Trophoblast cell (in vitro differentiated cells and primary cell): ENCODE measurements at places on chromosomes 11 and 22.

GRCh38 chr11:73469401-73469800, 93.2 kb downstream of the RELT start:
- peak; percentile 3 for DNase-seq

DNA sequence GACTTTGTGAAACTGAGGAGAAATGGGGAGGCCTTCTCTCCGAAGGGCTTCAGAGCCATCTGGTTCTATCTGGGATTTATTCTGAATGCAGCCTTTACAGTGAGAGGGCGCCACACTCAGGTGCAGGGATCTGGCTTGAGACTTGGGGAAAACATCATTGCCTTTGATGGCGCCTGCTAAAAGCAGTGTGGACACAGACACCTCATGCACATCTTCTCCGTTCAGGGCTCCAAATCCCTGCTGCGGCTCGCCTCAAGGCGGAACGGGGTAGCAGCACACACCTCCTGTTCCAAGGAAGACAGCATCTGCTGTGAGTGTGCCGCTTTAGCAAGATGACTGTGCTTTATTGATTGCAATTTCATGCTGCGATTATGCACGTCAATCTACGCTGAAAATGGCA, 37.1 kb upstream of the OLFML1 start:
- DNase-seq: no peak

- peak; percentile 55 for DNase-seq
Measured at GRCh38 chr11:44797886-44798606, 71.3 kb downstream of the TSPAN18 start.

DNA sequence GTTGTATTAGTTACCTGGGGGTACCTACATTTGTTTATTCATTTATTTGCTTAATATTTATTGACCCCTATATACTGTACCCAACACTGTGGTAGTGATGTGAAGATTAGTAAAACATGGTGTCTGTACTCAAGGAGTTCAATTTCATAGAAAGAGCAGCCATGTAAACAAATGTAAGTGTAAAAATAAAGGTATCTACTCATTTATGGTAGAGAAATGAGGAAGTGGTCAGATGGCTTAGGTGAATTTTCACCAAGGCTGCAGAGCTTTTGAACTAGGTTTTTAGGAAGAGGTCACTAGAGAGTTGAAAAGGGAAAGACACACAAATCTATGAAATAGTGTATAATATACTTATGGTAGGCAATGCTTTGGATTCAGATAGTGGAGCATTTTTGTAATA, 11.1 kb downstream of the CTR9 start:
- no peak for DNase-seq

DNA sequence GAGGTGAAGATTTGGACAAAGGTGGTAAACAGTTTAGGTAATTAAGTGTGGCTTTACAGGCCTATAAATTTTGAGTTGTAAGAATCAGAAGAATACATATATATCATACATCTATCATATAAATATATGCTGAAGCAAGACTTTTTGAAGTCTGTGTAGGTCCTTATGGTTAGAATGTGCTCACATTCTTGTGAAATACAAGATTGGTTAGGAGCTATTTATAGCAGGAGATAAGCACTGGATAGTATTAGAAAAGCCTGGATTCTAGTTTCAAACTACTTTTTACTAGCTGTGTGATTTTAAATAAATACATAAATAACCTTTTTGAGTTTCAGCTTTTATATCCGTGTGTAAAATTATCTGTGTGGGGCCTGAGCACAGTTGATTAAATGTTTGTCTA, 42.3 kb downstream of the ANKRD42 start:
- DNase-seq: no peak

GRCh38 chr11:8873741-8874405, 37.1 kb upstream of the AKIP1 start:
- no peak for DNase-seq

- no peak for DNase-seq
Measured at GRCh38 chr11:34682825-34683224, 61.9 kb downstream of the EHF start.

GRCh38 chr11:72643547-72643946, 30.7 kb downstream of the PDE2A start:
- DNase-seq: peak; percentile 77
